ENCODE measurements at places on chromosomes 1 and 21.

GRCh38 chr21:26835027-26835713 lies 10.0 kb downstream of the ADAMTS1 start:
- DNase-seq: no peak

DNA sequence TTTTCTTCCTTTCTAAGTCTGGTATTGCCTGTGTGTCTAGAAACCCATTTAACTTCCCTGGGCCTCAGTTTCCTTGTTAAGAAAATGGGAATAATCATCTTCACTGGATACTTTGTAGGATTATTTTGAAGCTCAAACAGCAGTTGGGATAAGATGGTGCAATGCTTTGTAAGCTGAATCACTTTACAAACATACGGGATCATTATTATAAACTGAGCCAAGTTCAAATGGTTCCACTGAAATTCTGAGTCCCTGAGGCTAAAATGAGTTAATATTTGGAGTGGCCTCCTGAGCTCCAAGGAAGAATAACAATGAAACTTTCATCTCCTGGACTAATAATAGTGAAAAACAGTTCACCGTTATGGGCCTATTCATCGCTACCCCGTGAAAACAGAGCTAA lies 388.0 kb downstream of the PLPP3 start:
- DNase-seq: no peak

GRCh38 chr1:10457875-10458274 lies 8.0 kb downstream of the CORT start:
- no peak for DNase-seq

DNA sequence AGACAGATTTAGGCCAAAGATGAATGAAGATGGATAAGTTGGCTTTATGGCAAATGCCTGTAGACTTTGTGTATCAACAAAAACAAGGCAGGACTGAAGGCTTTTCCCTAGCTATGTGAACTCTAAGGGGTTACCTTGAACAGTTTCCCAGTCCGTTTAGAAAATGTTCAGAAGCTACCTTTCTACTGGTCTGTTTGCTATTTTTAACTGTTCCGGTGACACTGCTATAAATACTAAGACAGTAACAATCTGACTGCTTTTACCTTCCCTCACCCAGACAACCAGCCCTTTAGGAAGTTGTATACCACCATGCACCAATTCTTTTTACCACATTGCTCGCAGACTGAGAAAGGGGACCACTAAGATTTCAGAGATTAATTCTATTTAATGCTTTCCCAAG lies 102.2 kb downstream of the PHTF1 start:
- no peak for DNase-seq

DNA sequence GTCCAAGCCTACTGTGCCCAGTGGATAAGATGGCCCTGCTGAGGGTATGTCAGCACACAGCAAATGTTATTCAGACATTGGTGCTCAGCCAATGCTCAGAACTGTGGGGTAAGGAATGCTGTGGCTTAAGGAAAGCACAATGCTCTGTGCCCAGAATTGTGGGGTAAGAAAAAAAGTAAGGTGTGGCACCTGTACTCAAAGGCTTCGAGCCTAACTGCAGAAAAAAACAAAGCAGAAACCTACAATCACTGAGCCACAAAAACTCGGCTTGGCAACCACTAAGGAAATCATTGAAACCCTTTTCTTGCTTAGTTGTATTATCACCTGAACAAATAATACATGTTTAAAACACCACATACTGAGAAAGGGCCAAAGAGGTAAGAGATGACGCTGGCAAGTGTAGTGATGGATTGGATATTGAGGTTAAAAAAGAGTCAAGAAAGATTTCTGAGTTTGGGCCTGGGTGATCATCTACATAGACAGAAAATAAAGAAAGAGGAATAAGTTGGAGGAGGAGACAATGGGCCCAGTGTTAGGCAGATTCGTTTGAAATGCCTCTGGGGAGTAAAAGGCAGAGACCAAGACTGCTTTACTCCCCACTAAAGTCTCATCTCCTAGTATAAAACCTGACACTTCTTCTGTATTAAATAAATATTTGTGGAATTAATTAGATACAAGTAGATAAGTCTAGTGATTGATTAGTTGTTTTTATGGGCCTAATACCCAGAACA lies 25.9 kb upstream of the ATP1A1 start:
- no peak for DNase-seq

DNA sequence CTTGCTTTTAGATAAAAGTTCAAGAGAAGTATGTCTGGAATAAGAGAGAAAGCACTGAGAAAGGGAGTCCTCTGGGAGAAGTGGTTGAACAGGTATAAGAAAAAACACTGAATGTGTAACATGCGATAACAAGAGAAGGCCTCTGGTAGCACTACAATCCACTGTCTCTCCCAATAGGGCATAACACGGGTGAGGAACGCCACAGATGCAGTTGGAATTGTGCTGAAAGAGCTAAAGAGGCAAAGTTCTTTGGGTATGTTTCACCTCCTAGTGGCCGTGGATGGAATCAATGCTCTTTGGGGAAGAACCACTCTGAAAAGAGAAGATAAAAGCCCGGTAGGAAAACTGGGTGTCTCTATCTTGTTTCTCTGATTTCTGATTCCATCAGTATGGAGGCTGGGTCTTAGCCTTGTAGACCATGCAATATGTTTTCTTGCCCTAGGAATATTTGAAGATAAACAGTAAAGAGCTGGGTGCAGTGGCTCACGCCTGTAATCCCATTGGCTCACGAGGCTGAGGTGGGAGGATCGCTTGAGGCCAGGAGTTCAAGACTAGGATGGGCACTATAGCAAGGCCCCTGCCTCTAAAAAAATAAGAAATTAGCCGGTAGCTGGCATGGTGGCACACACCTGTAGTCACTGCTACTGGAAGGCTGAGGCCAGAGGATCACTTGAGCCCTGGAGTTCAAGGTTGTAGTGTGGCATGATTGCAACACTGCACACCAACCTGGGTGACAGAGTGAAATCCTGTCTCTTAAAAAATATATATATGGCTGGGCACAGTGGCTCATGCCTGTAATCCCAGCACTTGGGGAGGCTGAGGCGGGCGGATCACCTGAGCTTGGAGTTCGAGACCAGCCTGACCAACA lies 40.4 kb downstream of the DAP3 start:
- no peak for DNase-seq

GRCh38 chr1:155018617-155019348 lies 14.8 kb downstream of the DCST2 start:
- no peak for DNase-seq

GRCh38 chr1:167357305-167357704 lies 136.6 kb downstream of the POU2F1 start:
- no peak for DNase-seq

DNA sequence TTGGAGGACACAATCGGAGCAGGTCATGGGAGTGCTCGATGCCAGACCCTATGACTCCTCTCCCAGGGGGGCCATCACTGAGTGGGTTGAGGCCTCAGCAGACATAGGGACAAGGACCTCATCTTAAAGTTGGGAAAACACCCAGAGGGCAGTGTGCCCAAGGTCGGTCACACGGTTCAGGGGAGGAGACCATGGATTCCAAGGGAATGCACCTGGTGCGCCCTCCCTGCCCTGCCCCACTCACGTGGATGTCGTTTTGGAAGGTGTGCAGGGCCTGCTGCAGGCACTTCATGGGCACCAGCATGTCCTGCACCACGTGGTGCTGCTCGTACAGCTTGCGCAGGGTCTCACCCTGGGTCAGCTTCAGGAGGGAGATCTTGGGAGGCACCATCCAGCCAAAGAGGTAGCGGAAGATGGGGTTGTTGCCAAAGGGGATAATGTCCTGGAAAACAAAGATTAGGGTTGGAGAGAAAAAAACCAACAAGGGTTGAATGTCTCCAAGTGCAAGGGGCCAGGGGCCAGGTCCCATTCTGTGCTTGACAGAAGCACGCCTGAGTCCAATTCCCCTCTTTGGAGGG lies 33.1 kb downstream of the DHCR24 start:
- DNase-seq: no peak

- DNase-seq: no peak
Observed at GRCh38 chr1:60227601-60228000, 154.0 kb upstream of the C1orf87 start.

DNA sequence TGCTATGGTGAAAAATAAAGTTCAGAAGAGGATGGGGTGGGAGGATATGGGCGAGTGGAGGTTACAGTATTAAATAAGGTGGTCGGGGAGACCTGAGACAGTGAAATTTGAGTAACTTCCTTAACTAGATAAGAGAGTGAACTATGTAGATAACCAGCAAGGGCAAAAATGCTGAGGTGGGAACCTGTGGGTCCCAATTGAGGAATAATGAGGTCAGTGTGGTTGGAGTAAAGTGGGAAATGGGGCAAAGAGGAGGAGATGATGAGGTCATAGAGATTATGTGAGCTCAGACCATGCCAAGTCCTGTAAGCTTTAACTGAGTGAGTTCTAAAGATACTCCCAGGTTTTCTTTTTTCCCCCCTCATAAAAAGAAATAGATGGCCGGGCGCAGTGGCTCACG lies 614.6 kb upstream of the PLXNA2 start:
- no peak for DNase-seq

- no peak for DNase-seq
Observed at GRCh38 chr1:43776043-43776761, 68.9 kb downstream of the ST3GAL3 start.

DNA sequence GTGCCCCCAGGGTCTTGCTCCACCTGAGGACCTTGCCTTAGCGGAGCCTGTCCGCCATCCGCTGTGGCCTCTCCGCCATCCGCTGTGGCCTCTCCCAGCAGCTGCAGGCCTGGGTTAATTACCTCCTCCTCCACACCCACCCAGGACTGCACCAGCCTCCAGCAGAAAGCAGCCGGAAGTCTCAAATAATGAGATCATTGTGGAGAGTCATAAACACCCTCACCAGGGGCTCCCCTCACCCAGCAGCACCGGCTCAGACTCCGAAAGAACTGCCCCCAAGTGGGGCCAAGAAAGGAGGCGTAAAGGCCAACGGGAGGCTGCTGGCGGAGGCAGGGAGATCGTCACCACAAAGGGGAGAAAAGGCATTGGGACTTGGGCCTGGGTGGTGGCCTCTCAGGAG lies 10.7 kb upstream of the GPR153 start:
- DNase-seq: no peak

DNA sequence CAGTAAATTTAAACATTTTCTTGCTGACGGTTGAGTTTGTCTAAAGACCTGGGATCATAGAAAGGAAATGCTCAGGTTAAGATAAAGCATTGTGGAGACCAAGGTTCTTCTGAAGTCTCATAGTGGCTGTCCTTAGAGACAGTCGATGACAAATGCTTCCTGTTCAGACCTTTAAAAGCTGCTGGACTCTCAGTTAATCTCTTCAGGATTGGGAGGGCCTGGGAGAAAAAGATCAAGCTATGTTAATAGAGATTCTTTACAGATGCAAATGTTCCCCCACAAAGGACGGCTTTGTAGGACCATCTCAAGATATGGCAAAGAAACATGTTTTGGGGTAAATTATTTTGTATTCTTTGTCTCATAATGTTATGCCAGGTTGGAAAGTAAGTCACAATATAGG lies 124.7 kb upstream of the COL6A1 start:
- no peak for DNase-seq

DNA sequence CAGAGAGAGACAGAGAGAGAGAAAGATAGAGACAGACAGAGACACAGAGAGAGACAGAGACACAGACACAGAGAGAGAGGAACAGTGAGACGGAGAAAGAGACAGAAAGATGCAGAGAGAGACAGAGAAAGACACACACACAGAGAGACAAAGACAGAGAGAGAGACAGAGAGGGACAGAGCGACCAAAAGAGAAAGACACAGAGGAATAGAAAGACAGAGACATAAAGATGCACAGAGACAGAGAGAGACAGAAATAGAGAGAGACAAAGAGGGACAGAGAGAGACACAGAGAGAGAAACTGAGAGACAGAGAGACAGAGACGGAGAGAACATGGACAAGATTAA lies 16.5 kb downstream of the WNT3A start:
- no peak for DNase-seq

DNA sequence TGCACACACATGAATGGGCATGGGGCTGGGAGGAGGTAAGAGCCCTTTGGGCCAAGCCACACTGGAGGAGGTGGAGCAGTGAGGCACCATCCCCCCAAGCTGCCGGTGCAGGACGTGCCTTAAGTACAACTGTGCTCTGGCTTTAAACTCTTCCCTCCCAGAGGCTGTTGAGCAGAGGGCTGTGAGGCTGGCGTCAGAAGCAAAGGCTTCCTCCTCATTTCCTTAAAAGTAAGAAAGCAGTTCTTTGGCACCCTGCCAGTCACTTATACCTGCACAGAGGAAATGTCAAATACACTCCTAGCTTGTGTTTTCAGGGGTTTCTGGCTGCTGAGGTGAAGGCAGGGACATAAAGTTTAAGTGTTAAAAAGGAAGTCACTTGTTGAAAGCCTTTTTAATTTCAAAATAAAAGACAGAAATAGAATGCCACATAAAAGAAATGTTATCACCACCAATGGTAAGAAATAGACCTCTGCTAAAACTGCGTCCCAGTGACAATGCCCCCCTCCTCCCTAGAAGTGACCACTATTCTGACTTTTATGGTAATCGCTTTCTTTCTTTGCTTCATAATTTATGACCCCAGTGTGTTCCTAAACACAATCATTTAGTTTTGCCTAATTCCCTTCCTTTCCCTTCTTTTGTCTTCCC lies 33.0 kb downstream of the LAMC2 start:
- no peak for DNase-seq

- DNase-seq: no peak
Observed at GRCh38 chr1:204706838-204707509, 21.4 kb upstream of the LRRN2 start.

GRCh38 chr1:199307496-199308264 lies 668.8 kb downstream of the PTPRC start:
- DNase-seq: no peak

DNA sequence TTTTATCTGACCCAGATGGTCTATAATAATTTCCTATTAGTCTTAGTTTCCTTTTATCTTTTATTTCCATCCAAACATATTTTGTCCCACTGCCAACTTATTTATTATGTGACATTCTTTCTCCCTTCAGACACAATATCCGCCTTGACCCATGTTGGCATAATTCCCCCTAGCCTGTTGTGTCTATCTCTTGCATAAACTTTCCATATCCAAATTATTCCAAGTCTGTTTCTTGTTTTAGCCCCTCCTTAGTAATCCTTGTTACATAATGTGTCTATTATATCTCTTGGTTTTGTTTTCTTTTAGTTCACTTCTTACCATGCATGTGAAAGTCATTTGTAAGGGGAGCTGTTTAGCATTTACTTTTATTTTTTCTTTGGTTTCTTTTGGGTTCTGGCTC lies 81.6 kb upstream of the CACHD1 start:
- DNase-seq: no peak

GRCh38 chr1:96080925-96081324 lies 640.7 kb upstream of the PTBP2 start:
- DNase-seq: no peak
